ENCODE measurements at places on chromosomes 6 and 20.

DNA sequence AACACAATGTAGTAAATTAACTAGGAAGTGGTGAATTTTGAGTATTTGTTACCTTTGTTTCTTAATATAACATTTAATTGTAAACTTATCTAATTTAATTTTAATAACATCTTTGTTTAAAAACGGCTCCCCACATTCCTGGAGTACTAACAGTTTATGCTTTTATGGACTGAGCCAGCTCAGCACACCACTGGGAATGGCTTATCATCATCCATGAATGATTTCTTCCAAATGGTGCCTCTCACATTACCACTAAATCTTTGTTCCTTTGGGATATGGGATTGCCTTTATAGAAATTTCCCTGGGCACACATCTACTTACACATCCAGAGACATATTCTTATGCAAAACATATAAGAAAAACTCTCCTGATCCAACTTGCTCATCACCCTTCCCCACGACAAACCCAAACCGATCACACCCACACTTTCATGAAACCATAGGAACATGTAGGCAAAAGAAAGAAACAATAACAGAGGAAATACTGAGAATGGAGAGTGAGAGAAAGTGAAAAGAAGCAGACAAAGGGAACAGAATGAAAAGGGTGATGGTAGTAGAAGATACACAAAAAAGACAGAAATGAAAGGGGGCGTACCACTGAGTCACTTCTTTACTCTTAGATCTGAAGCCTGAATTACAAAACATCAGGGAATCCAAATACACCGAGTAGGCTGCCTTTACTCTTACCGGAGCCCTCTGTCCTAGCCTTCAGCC lies 58.5 kb upstream of the KCNK16 start:
- no peak for DNase-seq

DNA sequence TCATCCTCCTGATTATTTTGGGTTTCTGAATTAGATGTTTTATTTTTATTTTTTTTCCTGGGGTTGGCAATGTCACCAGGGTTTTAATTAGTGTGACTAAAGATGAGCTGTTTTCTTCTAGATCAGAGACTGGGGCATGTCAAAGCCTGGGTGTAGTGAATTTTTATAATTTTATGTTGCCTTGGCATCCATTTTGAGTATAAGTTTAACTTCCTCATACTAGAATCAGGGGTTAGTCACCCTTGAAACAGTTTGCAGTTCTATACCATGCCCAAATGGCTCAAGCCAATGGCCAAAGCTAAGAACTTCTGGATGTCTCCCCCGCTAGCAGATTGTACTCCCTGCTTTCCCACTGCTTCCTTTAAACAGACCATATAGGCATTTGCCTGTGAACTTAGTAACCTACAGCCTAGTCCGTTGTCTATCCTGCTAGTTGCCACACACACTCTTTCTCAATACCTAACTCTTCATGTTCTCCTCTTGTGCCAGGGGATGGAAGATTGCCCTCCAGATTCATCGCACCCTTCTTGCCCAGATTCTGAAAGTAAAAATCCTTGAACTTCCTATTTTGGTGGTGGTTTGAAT lies 54.5 kb downstream of the KIAA0408 start:
- no peak for DNase-seq

DNA sequence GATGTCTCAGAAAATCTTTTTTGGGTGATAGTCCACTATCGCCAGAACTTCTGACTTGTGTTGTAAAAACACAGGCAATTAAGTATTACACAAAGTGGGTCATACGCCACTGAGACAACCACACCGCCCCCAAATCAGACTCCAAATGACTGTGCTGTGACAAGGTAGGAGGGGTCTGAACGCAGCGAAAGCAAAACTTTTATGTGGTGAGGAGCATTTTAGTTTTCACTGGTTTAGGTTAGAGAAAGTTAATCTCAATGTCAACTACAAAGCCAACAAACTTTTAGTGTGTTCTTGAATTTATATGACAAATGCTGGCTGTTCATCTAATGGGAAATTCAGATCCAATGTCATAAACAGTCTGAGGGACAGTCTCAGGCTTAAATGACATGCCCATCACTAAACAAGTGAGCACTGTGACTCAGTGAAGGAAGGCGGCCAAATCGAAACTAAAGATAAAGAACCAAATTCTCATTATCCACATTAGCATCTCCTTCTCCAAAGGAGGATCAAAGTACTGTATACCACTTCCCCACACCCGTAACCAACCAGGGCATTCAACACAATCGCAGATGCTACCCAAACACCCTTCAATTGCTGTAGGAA lies 186.7 kb downstream of the GJA10 start:
- no peak for DNase-seq

DNA sequence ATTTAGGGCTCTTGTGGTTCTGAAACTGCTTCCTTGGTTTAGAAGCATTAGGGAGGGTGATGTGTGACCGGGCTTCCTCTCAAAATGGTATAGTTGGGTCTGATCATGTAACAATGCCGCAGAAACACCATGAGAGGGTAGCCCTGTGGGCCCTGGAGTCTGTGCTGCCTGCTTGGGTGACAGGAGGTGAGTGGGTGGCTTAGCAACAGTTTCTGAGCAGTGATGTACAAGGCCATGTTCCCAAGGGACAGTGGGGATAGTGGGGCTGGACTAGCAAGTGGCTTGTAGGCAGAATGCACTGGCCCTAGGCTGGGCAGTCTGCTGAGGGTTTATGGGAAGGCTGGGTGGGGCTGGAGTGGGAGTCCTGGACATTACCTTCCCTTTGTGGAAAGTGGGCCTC lies 106.9 kb upstream of the MYL9 start:
- no peak for DNase-seq

DNA sequence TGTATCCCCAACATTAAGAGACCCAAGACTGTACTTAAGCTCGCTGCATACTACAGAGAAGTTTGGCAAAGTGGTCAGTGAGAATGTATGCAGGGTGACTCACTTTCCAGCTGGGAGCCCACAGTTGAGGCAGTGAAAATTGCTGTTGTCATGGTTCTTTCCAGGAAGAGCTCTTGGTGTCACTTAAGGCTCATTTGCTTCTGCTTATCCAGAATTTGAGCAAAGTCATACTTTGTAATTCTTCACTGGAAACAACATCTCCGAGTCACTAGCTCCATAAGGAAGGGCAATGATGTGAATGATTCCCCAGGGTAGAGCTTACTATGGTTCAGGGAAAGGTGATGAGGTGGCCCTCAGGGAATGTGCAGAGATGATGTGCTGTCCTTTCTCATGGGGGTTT lies 65.4 kb upstream of the FBXL4 start:
- peak; percentile 8 for DNase-seq

DNA sequence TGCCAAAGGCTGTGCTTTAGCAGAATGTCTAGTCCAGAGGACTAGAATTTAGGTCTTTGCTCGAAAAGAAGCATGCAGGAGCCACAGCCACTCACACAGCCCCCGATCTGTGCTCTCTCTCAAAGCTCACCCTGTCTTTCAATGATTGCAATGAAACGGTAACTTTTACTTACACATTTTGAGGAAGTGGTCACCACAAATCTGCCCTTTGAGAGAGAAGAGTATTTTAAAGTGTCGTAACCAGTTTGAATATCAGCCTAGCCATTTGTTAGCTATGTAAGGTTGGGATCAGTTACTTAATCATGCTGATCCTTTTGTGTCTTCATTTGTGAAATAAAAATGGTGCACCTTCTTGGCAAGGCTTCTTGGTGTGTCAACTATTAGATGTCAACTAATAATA lies 209.0 kb downstream of the TFAP2A start:
- peak; percentile 59 for DNase-seq

- no peak for DNase-seq
Observed at GRCh38 chr20:57250607-57251343, 15.7 kb downstream of the BMP7 start.
